ENCODE measurements at places on chromosomes 5 and 9.

DNA sequence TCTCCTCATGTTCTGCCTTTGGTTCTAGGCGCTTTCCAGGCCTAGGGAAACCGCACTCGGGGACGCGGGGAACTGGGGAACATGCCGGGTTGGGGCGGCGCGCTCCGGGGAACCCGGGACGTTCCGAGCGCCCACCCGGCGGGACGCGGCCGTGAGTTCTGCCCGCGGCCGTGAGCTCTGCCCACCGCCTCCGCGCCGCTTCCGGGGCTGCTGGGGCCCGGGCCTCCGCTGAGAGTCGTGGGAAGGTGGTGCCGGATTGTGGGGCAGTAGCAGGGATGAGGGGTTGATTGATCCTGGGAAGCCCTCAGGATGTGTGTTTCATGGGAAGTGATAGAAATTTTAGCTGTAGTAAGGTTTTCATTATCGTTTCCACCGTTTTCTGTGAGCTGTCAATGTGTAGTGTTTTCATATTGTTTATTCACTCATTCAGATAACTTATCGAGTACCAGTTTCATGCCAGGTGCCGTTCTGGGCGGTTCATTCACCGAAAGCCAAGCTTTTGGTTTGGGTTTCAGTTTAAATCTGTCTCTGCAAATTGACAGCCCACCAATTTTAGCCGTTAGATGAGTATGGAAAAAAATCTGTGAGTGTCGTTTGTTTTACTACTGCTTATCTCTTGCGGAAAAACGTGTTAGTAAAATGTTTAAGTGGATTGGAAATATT lies 657 bp downstream of the MTRR start:
- no peak for DNase-seq

DNA sequence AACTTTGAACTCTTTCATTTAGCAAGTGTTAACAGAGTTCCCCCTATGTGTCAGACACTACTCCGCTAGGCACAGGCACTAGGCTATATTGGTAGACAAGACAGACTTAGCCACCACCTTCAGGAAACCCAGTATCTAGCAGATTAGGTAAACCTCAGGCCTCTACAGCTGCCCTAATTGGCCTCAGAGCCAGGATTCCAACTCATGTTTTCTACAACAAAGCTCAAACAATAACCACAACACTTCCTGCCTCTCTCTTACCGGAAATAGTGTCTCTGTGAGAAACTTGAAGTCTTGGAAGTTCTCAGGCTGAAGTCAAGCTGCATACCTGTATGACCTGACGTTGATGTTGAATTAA lies 116.6 kb upstream of the SLC44A1 start:
- DNase-seq = no peak

DNA sequence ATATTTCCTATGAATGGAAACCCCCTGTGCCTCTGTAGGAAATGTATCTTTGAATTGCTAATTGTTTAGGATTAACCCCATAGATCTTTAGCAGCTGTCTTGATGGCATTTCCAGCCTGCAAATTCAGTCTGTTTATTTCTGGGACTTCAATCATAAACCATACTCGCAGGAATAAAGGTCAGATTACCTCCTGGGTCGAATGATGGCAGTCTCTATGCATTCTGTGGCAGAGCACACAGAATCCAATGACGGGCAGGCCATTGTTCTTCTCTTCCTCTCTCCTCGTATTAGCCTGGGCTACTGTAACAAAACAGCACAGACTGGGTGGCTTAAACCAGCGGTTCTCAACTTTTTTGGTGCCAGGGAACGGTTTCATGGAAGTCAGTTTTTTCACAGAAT lies 199.9 kb downstream of the PCSK5 start:
- no peak for DNase-seq

DNA sequence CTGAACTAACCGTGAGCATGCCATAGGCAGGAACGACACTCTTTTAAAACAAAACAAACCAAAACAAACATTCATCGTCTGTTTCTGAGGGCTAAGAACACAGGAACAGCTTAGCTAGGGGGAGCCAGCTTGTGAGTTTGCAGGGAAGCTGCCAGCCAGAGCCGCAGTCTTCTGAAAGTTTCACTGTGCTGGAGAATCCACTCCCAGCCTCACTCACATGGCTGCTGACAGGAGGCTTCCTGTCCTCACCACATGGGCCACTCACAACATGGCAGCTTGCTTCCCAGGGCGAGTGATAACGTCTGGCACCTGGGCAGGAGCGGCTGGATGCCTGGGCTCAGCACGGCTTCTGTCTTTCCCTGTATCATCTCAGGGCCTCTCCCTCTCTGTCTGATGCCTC lies 275.2 kb downstream of the MSX2 start:
- no peak for DNase-seq

Data from pons (tissue), 1 donor.